H54 (cell line): ENCODE measurements at places on chromosomes 2 and 18.

GRCh38 chr2:66633631-66634030 is 198.7 kb downstream of the MEIS1 start:
- no peak for DNase-seq

- DNase-seq, result no peak
Observed at GRCh38 chr2:103292573-103292972, 530.7 kb downstream of the TMEM182 start.

DNA sequence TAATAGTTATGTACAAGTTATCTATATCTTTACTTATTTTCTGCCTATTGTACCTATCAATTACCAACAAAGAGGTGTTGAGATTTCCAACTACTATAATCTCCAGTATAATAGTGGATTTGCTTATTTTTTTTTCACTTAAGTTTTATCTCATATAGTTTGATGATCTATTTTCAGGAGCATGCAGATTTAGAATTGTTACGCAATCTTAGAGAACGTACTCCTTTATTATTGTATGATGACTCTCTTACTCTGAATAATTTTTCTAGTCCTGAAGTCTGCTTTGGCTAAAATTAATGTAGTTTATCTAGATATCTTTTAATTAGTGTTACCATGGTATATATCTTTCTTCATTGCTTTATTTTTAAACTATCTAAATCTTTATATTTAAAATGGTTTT is 205.2 kb downstream of the SCG2 start:
- DNase-seq, result no peak

DNA sequence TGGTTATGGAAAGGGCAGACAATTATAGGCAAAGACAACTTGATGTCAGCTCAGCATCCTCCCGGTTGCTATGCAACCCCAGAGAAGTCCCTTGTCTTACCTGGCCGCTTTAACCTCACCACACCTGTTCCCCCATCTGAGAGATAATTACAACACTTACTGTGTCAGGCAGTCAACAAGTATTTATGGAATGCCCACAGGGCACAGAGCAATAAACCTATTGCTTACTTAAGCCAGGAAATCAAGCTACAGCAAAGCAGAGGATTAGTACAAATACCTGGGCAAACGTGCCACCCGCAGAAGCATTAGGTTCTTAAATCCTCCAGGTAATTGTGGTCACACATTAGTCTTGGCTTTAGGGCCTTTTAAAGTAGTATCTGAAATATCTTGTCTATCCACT is 320.4 kb upstream of the REV1 start:
- no peak for DNase-seq

GRCh38 chr2:223508372-223508771 is 93.8 kb downstream of the SCG2 start:
- DNase-seq, result no peak

DNA sequence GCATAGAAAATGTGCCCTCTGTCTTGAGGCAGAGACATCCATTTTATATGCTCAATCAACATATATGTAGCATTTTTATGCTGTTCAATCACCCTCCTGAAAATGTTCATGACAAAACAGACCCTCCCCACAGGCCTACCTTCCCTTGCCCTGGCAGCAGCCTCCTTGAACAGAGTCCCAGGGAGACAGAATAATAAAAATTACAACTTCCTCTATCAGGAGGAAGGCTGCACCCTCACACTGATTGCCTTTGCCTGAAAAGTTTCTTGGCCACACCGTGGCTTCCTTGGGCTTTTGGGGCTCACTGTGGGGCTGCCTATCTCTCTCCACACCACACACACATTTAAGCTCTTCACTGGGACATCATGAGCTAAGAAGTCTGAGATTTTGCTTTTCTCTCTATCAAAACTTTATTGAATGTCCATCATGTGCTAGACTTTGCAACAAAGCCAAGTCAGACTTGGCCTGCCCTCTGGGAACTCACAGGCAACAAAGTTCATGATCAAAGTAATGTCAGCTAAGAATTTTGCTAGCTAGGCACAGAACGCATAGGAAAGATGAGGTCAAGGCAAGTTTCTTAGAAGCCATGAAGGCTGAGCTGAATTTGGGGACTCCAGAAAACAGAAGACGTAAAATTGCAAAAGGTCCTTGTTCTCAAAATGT is 101.6 kb downstream of the BCL2L11 start:
- no peak for DNase-seq

- DNase-seq, result no peak
Observed at GRCh38 chr2:70855667-70856066, 20.1 kb upstream of the CD207 start.

DNA sequence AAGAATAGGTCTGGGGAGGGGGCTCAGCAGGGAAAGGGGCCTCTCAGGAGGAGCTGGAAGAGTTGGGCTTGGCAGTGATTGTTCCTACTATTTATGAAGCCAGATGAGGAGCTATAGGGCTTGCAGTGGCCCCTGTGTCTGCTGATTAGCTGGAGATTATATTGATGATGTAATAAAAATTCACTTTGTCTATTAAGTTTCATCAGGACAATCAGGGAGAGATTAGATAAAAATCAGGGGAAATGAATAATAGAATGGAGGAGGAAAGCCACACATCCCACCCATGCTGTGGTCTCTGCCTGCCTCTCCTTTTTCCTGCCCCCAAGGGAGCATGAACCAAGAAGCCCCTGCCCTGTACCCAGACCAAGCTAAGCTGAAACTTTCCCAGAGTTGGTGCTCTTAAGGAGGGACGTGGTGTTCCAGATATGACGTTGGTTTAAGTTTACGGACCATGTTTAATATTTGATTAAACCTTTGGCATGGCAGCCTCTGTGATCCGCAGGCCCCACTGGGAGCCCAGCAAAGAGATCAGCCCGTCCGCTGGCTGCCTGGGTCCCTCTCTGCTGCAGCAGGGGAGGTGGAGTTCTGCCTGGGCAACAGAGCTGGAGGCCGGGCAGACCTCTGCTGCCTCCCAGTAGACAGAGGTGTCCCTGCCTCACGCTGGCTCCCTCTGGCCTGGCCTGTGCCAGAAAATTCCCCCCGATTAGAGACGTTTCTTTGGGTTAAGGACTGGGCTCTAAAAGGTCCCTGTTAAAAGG is 15.3 kb downstream of the CELF4 start:
- DNase-seq, result no peak

DNA sequence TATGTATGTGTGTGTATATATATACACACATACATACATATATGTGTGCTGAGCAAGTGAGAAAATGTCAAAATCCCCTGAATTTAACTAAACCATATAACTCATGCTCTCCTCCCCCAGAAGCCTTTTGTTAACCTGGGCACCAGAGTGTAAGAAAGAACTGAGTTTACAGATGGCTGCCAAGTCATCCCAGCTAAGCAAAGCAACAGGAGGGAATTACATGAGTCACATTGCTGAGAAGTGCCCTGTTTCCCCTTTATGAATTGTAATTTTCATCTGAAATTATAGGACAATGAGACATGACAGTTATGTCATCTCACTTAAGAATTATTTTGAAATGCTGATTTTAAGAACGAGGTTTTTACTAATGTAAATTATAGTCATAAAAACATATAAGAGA is 29.9 kb downstream of the SCN7A start:
- DNase-seq, result no peak

GRCh38 chr18:2570772-2571199 is 519 bp downstream of the METTL4 start:
- peak; percentile 37 for DNase-seq

- DNase-seq, result no peak
Observed at GRCh38 chr2:6574121-6574520, 291.6 kb downstream of the CMPK2 start.

- DNase-seq, result no peak
Observed at GRCh38 chr2:174633623-174633930, 36.0 kb upstream of the WIPF1 start.

DNA sequence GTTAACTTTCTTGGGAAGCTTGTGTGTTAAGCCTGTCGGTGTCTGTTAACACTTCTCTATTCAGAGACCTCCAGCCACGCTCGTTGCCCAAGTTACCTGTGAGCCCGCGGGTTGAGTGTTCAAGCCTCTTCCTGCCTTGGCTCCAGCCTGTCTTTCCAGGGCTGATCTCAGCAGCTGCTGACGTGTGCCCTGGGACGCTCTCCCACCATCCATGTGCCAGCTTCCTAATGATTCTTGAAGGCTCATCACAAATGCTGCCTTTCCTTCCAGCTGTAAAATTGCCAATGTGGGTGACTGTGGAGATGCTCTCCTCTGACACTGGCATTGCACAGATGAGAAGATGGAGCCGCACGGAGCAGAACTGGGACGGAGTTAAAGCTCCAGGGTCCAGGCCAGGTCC is 6.1 kb downstream of the RNF144A start:
- DNase-seq, result no peak

DNA sequence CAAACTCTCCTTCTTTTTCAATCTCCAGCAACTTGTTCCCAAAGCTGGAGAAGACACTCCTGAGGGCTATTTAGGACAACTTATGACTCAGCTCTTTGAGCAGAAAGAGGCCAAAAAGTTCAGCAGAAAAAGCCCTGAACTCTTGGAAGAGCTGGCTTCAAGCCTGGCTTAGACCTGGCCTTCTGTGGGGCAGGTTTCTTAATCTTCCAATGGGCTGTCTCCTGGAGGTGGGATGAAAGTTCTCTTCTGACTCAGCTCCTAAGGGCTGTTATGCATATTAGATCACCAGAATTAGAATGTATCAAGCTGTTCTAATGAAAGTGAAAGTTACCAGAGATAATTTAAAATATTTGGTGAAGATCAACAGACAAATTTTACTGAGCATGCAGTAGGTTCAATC is 129.4 kb downstream of the RAD51AP2 start:
- no peak for DNase-seq

DNA sequence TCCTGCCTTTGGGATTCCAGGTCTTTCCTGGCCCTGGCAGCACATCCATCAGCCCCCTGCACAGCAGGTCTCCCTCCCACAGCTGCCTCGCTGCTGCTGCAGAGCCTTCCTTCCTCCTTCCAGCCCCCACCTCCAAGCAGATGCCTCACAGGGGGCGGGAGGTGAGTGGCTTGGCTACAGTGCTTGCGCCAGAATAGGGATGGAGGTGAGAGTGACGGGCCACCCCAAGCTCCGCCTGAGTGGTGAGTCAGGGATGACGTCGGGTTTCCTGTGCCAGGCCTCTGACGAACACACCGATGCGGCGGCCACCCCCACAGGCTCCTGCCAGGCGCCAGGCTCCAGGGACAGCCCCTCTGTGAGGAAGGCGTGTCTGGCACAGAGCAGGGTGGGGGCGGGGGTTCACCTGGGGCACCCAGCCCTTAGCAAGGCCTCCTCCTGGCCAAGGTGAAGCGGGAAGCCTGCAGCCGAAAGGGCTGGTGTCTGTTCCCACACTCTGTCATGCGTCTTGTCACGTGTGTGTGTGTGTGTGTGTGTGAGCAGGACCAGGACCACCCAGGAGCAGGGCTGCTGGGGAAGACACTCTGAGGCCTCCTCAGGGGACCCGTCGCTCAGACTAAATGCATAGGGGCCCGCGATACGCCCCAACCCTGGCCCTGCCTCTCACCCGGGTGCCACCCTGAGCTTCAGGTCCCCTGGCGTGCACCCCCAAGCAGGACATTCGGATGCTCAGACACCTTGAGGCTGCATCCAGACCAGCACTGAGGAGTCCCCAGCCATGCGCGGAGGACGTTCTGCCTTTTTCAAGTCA is 3.4 kb upstream of the DUSP2 start:
- DNase-seq, result peak; percentile 98

GRCh38 chr2:236298924-236299475 is 34.8 kb upstream of the ASB18 start:
- no peak for DNase-seq

DNA sequence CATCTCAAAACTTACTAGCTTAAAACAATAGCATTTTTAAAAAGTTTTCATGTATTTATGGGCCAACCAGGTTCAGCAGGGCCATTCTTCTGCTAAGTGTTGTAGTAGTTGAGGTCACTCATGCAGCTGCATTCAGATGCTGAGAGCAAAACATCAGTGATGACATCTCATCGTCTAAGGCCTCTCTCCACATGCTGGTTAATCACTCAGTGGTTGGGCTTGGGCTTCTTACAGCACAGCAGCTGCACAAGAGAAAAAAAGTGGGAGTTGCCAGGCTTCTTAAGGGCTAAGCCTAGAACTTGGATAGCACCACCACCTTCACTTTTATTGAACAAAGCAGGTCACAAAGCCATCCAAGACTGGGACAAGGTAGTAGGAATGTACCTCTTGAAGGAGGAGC is 190.3 kb downstream of the IRS1 start:
- DNase-seq, result no peak

GRCh38 chr18:48026216-48026615 is 95.8 kb upstream of the SMAD2 start:
- DNase-seq, result no peak

DNA sequence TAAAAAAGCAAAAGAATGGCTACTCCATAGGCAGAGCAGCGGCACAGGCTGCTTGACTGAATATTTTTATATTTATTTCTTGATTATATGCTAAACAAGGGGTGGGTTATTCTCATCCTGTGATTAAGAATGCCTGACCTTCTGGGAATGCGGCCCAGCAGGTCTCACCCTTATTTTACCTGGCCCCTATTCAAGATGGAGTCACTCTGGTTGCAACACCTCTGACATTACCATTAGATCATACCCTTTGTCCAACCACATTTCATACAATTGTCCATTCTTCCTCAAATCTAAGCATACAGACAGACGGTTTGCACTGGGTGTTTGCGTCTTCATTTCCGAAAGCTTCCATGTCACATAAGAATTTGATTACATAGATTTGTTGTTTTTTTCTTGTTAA is 168.2 kb downstream of the GALNT1 start:
- DNase-seq, result no peak

DNA sequence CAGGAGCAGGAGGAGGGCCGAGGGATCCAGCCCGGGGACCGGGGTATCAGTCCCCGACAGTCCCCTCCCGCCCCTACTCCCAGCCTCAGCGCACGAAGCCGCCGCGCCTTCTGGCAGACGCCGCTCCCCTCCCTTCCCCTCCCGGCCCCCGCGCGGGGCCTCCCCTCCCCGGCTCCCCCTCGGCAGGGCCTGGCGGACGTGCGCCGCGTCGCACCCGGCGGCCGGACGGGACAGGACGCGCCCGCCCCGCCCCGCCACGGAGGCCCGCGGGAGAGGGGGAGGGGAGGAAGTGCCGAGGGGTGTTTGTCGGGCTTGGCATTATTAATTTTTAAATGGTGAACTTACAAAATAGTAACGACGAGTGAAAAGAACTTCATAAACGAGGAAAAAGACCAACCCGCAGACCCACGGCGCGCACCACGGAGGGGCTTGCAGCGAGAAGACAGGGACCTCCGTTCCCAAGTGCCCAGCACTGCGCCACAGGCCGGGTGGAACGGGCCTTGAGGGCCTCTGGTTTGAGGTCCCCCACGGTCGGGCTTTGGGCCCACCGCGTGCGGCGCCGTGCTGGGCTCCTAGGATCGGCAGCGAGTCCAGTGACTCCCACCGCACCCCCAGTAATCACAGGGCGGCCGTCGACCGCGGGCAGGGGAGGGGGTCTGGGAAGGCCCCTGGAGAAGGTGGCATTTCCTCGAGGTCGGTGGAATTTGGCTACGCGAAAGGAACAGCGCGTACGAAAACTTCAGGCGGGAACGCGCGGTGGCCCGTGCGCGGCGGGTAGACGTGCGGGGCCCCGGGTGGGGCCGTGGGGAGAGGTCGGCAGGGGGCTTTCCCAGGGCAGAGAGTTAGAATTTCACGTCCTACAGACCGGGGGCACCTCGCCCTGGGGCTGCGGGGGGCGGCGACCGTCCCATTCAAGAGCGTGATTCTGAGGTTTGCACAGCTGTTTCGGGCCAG is 954 bp upstream of the CTDSP1 start:
- DNase-seq, result no peak

GRCh38 chr18:11862468-11863137 is 11.4 kb downstream of the CHMP1B start:
- no peak for DNase-seq

- no peak for DNase-seq
Observed at GRCh38 chr2:109422758-109423500, 190.8 kb downstream of the SEPTIN10 start.
